ENCODE measurements at places on chromosomes 2 and 18.

DNA sequence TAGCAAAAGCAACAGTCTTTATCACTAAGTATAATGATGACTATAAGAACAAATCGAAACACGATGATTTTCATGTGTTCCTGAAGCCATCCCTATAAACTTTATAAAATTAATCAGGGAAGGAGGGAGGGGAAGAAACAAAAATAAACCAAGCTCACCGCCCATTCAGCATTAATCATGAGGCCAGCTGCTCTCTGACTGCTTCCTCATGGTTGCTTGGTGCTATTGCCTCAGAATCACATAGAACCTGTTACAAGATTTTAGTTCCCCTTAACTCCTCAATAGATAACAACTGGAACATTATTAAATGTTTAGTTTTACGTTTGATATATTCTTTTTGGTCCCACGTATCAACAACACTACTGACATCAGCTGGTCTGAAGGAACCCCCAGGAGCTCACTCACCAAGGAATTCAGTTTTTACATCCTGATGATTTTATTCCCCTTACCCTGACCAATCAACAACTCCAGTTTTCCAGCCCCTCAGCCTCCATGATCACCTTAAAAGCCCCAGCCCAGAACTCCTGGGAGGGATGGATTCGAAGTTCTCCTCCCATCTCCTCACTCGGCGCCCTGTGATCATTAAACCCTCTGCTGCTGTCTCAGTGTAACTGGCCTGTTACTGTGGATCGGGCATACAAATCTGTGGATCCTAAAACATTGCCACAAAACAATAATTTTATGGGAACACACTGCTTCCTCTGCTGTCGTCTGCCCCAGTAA lies 10.6 kb upstream of the HNRNPLL start:
- DNase-seq, result no peak

DNA sequence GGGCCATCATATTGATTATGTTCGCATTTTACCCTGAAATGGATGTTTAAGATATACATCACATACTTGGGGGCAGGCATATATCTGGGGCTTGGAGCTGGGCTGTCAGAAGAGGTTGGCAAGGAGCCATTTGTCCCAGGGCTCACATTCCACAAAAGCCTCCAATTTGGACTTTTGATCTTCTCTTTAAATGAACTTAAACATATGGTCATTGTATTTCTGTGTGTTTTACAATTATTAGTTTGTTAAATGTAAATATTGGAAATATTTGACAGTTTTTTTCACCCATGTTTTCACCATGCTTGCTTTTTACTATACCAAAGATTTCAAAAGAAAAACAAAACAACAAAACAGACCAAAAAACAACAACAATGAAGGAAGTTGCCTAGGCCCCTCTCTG lies 165.8 kb upstream of the MEIS1 start:
- no peak for DNase-seq

GRCh38 chr2:45932278-45932975 lies 281.0 kb downstream of the PRKCE start:
- no peak for DNase-seq

DNA sequence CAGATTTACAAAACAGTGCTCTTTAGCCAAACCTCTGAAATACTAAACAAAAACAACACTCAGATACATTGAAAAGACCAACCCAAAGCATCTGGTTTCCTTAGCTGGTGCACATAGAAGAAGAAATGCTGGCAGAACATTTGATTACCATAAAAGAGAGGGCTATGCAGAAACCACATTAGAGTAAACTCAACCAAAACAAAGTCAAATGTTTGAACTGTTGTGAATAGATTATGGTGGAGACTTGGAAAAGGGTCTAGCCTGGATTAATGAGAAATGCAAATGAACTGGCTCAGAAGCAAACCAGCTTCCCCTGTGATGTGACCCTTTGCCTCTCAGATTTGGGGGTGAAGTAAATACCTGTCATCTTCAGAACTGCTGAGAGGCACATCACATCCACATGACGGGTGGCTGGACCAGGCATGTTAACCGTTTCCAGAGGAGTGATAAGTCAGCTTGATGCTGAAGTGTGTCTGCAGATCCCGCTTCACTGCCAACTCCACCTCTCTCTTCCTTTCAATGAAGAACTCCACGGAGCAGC lies 153.0 kb downstream of the NRP2 start:
- no peak for DNase-seq

DNA sequence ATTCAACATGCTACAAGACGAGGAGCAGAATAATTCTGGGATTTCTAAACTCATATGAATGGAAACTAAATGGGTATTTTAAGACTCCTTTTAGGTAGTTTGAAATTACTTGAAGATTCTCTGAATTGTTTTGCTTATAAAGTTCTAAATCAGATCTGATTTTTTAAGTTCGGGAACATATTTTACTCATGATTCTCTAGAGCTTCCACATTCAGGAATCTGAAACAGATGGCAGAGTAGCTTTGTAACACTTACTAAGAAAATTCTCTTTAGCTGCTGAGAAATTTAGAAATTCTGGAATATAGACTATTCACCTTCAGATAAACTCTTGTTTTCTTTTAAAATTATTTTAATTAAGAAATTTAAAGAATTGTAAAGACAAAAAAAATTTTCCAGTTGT lies 13.7 kb downstream of the RBBP8 start:
- no peak for DNase-seq

DNA sequence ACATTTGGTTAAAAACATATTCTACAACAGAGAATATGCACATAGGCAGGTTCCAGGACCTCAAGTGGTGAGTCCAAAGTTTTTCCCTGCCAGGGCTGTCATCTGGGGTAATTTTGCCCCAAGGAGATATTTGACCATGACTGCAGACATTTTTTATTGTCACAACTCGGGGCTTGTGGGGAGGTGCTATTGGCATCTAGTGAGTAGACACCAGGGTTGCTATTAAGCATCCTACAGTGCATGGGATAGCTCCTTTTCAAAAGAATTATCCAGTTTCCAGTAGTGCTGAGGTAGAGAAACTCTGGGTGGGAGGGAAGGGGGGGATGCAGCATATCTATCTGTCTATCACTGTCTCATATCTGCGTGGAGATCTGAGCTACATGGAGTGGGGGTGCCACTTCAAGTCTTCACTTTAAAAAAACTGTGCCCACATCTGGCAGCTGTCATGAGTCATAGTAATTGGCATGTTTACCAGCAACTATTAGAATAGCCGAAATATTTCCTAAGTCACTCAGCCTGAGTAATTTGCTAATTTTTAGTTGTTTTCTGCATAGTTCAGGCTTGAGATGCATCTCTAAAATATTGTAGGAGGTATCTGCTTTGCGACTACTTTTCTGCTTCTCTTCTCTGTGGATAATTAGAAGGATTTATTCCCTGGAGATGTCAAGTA lies 254.0 kb upstream of the RBMS1 start:
- no peak for DNase-seq

DNA sequence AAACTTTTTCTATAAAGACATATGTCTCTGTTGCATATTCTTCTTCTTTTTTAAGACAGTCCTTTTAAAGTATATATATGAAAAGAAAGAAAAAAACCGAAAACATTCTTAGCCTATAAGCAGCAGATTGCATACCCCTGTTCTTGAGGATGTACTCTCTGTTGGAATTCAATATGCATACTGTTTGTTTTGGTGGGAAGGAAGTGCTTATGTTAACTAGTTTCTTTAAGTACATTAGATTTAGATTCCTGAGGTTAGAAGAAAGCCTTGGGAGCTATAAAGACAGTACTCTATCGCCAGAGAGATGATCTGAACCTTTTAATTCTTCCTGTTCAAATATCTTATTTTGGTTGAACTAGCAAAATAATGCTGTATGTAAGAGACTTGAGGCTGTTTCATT lies 46.8 kb upstream of the TBR1 start:
- DNase-seq, result no peak

GRCh38 chr2:182824767-182825158 lies 41.7 kb downstream of the FRZB start:
- no peak for DNase-seq

DNA sequence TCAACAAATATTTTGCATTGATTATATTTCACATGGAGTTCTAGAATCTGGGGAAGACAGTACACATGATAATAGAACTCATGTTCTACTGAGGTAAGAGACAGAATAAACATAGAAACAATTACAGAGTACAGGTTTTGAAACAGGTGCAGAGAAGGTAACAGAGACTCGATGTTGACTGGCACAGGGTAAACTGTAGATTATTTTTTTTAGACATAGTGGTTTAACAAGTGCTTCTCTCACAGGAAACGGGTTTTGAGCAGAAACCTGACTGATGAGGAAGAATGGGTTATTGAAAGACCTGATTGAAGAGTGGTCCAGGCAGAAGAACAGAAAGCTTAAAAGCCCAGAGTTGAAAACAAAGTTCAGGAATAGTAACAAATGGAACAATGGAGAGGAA lies 1002.5 kb upstream of the FAM98A start:
- DNase-seq, result no peak

- no peak for DNase-seq
Observed at GRCh38 chr2:108224022-108224421, 15.7 kb upstream of the SULT1C3 start.

DNA sequence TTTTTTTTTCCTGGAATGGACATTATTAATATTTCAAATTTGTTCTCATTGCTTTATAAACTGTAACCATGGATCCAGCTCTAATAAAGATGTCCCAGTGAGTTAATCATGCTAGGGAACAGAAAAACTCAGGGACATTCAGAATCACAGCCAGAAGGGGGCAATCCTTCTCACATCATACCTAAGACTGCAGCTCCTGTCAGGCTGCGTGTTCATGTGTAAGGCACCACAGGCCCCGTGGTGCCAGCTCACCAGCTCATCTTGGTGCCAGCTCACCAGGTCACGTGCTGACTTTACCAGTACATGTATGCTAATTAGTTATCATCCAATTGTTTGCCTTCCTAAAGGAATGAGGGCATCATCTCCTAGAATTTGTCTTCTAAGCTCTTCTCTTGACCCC lies 84.7 kb upstream of the NEDD4L start:
- no peak for DNase-seq
